ENCODE measurements at places on chromosomes 2 and 18.

DNA sequence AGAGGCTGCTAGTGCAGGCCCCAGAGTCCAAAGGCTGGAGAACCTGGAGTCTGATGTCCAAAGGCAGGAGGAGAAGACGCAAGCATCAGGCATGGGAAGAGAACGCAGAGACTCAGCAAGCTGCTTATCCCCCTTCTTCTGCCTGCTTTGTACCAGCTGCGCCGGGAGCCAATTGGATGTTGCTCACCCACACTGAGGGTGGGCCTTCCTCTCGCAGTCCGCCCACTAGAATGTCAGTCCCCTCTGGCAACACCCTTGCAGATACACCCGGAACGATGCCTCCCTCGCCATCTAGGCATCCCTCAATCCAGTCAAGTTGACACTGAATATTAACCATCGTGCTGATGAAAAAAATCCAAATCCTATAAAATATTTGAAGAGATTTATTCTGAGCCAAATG lies 141.6 kb downstream of the TWIST2 start:
- no peak for DNase-seq

DNA sequence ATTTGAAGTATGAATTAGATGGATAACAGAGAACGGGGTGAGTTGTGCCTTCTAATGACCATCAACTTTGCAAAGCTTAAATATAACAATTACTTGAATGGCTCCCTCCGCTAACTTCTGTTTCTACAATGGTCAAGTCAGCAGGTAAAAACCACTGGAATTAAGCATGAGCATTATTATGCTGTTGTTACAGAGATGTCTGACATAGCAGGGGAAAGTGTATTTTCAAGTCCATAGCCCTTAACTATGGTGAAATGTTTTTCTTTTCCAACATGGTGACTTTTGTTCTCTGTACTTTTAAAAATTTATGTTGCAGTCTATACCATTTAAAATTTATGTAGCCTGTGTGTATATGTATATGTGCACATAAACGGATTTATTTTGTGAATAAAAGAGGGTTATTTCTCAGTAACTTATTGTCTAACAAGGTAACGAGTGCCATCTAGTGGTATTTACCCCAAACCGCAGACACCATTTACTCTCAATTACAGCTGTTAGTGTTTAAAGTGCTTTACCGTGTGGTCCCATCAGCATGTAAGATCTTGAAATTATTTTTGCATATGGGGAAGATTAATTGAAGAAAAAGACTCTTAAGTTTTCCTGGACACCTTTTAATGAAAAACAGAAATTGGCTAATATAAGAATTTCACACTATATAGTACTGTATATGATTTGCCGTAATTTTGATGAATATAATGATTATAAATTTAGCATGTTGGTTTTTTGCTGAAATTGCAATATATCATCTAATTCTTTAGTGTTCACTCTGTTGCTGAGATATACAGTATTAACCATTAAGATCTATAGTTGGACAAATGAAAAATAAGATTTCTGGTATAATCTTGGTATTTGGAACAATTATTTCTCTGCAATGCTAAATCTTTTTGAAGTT lies 78.2 kb downstream of the UBE2E3 start:
- DNase-seq, result no peak

- DNase-seq, result no peak
These were observed 536.8 kb upstream of the DSEL start for GRCh38 chr18:68053290-68053689.

GRCh38 chr2:68383778-68384177 lies 18.7 kb downstream of the PLEK start:
- DNase-seq, result no peak

- DNase-seq, result no peak
These were observed 82.3 kb downstream of the STPG4 start for GRCh38 chr2:47072728-47073191.

DNA sequence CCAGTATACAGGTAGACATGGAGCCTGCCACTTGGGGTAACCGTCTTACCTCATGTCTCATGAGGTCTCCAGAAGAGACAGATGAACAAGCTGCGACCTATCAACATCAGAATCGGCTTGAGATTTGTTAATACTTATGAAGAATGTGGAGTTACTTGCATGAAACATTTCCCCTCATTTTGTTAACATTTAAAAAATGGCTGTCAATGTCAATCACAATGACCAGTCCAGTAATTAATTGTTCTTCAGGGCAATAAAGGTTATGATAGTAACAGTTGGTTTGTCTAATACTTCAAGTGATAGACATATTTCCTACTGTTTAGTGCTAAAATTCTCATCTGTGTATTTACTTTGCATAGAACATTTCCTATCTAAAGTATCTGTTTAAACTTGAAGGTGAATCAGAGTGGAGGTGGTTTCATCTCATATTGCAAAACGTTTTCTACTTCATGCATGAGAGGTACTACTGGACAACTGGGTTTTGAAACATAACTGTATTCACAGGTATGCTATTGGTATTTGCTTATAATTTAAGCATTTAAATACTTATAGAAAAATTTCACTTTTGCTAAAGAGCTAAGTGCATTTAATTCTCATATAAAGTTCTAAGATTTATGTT lies 15.1 kb downstream of the SERTAD2 start:
- DNase-seq, result no peak

Data from stimulated activated CD8-positive, alpha-beta memory T cell treated with anti-CD3 and anti-CD28 coated beads, Interleukin-7, amount 100 ng/mL, for 4 hours (primary cell).